ENCODE measurements at places on chromosomes 1 and 21. TPM values are rescaled to one million over a fixed set of nuclear protein-coding genes. Genes with fewer than 3 reads are reported as not detected.

The MPL gene
- not detected for total RNA-seq

The PTCH2 gene
- total RNA-seq: 0.06 TPM

The SPOCD1 gene
- 2.8 TPM for total RNA-seq

The USP21 gene
- 7.8 TPM for total RNA-seq

The OBSCN gene
- total RNA-seq: 9.1 TPM

The RGS4 gene
- total RNA-seq: 12.0 TPM

The B3GALT2 gene
- total RNA-seq: 0.65 TPM

The TTC22 gene
- total RNA-seq: not detected

The KANK4 gene
- total RNA-seq: not detected

The PRDM15 gene
- total RNA-seq: 2.9 TPM

The CFHR2 gene
- total RNA-seq: not detected

The BSND gene
- not detected for total RNA-seq

The ZSWIM5 gene
- 0.16 TPM for total RNA-seq

The NBPF14 gene
- 0.81 TPM for total RNA-seq

The AADACL4 gene
- total RNA-seq: not detected

The LCE6A gene
- not detected for total RNA-seq

The MIXL1 gene
- 0.06 TPM for total RNA-seq

The RNF223 gene
- not detected for total RNA-seq

The CTSK gene
- 0.81 TPM for total RNA-seq

The CELA2B gene
- not detected for total RNA-seq

The HSPA6 gene
- under 0.01 TPM for total RNA-seq

The HHIPL2 gene
- not detected for total RNA-seq

The MYCL gene
- total RNA-seq: 0.16 TPM

The CTSE gene
- not detected for total RNA-seq

The NEGR1 gene
- 5.6 TPM for total RNA-seq

The IGSF9 gene
- total RNA-seq: not detected

The AMY1B gene
- not detected for total RNA-seq

The TNFSF18 gene
- 96.4 TPM for total RNA-seq

The VHLL gene
- not detected for total RNA-seq

The GNG4 gene
- total RNA-seq: 0.16 TPM

The LRRC47 gene
- total RNA-seq: 28.8 TPM

The C1QA gene
- not detected for total RNA-seq

The LAPTM5 gene
- 11.2 TPM for total RNA-seq
